ENCODE measurements at places on chromosomes 6 and 20.

DNA sequence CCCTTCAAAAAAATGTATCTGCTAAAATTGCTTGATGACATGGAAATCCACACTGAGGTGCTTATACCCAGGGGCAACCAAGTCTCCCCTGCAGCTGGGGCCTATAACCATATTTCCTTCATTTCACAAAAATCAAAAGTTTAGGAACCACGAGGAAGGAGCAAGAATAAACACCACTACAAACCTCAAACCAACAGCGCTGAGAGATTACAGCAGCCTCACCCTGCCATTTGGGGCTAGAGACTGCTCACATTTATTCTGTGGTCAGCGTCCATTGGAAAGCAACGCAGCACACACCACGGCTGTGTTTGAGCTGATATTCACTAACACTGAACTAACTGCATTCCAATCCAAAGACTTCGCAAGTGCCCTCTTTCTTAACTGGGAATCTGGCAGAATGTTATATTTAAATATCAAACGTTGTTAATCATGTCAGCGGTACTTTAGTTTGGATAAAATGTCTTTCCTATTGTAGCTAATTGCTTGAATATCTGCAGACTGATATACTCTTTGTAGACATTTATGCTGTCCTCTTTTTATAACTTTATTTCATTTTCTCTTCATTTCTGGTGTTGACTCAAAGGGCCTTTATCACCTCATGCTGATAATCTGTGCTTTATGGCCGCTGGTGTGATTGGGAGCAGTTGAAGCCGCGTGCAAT is 94.6 kb downstream of the FOXA2 start:
- DNase-seq: no peak

- no peak for DNase-seq
These were observed 75.8 kb downstream of the EFHC1 start for GRCh38 chr6:52495922-52496321.

GRCh38 chr20:57399587-57400155 is 8.5 kb downstream of the RBM38 start:
- peak; percentile 86 for DNase-seq

GRCh38 chr6:158910484-158911440 is 89.2 kb downstream of the RSPH3 start:
- peak; percentile 73 for DNase-seq

GRCh38 chr6:121504227-121504626 is 68.8 kb downstream of the GJA1 start:
- DNase-seq: no peak

GRCh38 chr6:115602466-115602865 is 458.2 kb downstream of the FRK start:
- no peak for DNase-seq

- DNase-seq: no peak
These were observed 44.5 kb upstream of the DSE start for GRCh38 chr6:116326181-116326671.

GRCh38 chr20:7355051-7355450 is 585.2 kb downstream of the HAO1 start:
- no peak for DNase-seq

DNA sequence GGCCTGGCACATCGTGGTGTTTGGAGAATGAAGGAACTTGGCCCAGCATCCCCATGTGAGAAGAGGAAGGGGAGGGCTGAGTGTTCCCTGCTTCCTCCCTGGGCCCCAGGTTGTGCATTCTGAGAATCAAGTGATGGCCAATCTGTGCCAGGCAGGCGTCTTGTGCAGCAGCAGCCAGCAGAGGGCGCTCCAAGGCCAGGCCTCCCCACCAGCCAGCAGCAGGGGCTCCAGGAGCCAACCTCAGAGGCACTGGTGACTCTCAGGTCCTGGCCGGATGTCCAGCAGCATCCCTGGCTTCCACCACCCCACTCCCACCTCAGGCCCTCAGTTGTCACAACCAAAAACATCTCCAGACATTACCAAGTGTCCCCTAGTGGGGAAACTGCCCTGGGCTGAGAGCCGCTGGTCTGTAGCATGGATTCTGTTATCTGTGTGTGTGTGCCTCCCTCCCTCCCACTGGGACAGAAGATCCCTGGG is 192.0 kb downstream of the PREX1 start:
- DNase-seq: peak; percentile 89

GRCh38 chr6:39932386-39932910 is 1.8 kb downstream of the MOCS1 start:
- DNase-seq: no peak

DNA sequence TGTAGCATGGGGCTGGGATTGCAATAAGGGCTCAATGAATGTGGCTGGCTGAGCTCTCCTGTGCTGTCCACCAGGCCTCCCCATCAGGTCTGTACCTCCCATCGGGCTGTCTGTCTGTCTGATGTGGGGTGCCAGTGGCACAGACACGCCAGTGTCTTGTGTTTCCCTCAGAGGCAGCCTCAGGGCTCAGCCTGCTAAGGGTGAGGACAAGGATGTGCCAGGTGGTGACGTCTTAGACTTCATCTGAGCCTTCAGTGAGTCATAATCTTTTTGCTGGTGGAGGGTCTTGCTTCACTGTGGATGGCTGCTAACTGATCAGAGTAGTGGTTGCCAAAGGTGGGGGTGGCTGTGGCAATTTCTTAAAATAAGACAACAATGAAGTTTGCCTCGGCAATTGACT is 194.7 kb downstream of the NRN1 start:
- DNase-seq: no peak

DNA sequence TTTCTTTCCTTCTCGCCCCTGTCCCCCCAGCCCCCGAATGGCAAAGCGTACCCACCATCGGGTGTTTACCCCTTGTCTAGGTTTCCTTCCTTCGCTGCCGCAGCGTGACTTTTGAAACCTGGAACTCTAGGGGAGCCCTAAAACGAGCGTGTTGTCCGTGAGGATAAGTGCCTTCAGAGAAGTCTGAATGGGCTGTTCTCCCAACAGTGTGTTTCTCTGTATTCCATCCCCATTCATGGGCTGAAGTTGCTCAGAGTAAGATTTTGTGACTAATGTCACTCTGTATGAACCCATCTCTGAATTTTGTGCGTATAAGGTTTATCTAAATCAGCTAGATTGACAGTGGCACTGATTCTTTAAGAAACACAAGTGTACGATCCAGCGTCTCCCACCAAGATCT is 949 bp downstream of the MACROD2 start:
- DNase-seq: no peak

DNA sequence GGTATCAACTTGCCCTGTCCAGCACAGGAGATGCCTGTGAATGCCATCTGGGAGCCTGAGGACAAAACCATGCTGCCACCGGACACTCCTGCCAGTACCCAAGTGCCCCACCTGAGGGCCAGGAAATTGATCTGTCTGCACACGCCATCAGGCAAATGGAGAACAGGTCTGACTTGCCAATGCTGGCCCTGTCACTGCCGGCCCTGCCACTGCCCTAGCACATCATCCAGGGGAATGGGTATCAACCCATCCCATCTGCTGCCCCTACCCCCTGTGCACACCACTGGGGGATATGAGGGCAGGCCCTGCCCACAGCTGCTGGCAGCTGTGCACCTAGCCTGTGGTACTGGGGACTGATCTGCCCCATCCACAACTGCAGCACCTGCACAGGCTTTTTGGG is 1081.6 kb upstream of the EYS start:
- DNase-seq: no peak

- no peak for DNase-seq
These were observed 6.2 kb upstream of the ZNF318 start for GRCh38 chr6:43375693-43376092.

- DNase-seq: peak; percentile 53
These were observed 28.4 kb downstream of the PAQR8 start for GRCh38 chr6:52390361-52390727.

- no peak for DNase-seq
These were observed 131.6 kb downstream of the KIF6 start for GRCh38 chr6:39593646-39594045.

GRCh38 chr6:24376871-24377270 is 19.0 kb upstream of the DCDC2 start:
- no peak for DNase-seq

Data from GM13976 (cell line).